Urinary bladder (tissue), 4 donors: ENCODE measurements at places on chromosomes 7 and 10. TPM values are rescaled to one million over a fixed set of nuclear protein-coding genes. Genes with fewer than 3 reads are reported as not detected.

Gene PPP1R17
- not detected for total RNA-seq

Gene COL17A1
- total RNA-seq, result 9.8 TPM

Gene ARPC1B
- total RNA-seq, result 84.4 TPM

Gene MACC1
- total RNA-seq, result 7.1 TPM

Gene FAM13C
- 34.5 TPM for total RNA-seq

Gene TMEM270
- total RNA-seq, result not detected

Gene PHYH
- 20.8 TPM for total RNA-seq

Gene RAB19
- 1.7 TPM for total RNA-seq

Gene AIFM2
- 1.7 TPM for total RNA-seq

DNA sequence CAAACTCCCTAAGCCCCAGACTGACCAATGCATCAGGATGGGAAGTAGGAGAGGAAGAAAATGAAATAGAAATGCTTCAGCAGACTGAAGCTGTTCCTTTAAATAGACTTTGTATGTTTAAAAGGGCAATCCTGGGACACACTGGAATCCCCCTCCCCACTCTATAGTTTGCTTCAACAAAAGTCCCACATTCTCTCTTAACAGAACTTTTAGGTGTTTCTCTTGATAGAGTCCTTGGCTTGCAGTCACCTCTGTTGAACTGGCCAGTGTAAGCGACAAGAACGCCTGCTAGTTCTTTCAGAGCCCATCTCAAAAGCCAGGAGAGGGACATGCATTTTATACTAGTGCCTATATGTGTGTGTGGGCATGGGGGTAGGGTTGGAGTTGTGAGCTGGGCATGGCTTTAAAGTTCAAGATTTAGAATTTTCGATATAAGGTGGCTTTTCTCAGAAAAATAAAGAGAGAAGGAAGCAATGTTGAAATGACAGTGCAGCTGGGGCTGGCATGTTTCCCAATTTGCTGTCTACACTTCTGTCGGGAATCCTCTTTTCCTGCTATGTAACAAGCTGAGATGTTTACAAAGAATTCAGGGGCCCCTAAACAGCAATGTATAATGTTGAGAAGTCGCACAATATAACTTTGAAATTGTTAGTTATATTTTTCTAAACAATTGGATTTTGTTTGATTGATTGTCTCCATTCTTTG, 2.1 kb downstream of the TBX20 start:
- no peak for DNase-seq

GRCh38 chr7:128082431-128082830, 51.2 kb upstream of the LRRC4 start:
- no peak for DNase-seq

DNA sequence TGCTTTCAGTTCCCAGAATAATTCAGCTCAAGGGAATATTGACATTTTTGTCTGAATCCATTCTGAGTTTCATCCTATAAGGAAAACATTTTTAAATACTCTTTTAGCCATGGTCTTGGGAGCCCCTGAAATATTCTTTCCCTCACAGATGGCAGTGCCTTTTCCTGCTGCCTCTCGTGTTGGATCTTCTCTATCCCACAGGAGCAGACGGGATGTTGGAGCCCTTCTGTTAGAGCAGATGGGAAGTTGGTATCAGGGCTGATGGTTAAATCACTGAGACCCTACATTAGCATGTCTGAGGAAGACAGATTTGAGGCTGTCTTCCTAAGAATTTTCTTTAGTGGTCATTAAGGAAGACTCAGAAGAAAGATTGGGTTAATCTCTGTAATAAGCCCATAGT, 737.8 kb downstream of the LRMDA start:
- no peak for DNase-seq

DNA sequence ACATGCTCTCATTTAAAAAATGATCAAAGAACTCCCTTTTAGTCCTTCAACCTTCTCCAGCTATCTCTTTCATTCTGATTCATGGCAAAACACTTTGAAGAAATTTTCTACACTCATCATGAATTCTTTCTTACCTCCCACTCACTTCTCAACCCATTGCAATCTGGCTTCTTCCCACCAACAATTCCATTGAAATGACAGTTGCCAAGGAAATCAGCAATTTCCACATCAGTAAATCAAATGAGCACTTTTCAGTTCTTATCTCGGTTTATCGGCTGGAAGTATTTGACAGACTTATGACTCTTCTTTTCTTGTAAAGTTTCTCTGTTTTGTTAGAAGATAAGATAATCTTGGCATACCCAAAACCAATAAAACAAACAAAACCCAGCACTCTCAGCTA, 99.1 kb upstream of the CACNA2D1 start:
- no peak for DNase-seq

GRCh38 chr7:155002411-155003091, 373 bp downstream of the PAXIP1 start:
- no peak for DNase-seq

GRCh38 chr10:119413093-119413453, 129.4 kb downstream of the RGS10 start:
- DNase-seq, result no peak

GRCh38 chr10:10477844-10478243, 539.8 kb upstream of the CELF2 start:
- DNase-seq, result no peak

- DNase-seq, result no peak
These were observed 86.7 kb upstream of the PRKAR2B start for GRCh38 chr7:106957766-106958165.
